ENCODE measurements at places on chromosomes 13 and 19.

GRCh38 chr19:3609779-3610719, 3.4 kb upstream of the TBXA2R start:
- no peak for DNase-seq

GRCh38 chr13:78589206-78589605, 14.1 kb downstream of the POU4F1 start:
- peak; percentile 55 for DNase-seq

GRCh38 chr13:43221611-43222010, 198.2 kb downstream of the DNAJC15 start:
- no peak for DNase-seq

DNA sequence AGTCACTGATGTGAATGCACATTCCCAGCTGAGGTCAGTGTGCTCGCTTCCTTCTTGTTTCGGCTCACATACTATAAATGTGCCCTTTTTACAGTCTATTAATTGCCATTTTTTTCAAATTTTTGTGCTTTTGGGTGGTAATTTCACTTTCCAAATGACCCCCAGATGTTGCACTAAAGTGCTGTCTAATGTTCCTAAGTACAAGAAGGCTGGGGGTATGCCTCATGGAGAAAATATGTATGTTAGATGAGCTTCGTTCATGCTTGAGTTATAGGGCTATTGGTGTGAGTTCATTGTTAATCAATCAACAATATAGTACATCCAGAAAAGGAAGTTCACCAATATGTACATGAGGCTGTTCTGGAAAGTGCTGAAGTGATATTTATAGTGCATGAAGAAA, 84.7 kb downstream of the KL start:
- DNase-seq = no peak

DNA sequence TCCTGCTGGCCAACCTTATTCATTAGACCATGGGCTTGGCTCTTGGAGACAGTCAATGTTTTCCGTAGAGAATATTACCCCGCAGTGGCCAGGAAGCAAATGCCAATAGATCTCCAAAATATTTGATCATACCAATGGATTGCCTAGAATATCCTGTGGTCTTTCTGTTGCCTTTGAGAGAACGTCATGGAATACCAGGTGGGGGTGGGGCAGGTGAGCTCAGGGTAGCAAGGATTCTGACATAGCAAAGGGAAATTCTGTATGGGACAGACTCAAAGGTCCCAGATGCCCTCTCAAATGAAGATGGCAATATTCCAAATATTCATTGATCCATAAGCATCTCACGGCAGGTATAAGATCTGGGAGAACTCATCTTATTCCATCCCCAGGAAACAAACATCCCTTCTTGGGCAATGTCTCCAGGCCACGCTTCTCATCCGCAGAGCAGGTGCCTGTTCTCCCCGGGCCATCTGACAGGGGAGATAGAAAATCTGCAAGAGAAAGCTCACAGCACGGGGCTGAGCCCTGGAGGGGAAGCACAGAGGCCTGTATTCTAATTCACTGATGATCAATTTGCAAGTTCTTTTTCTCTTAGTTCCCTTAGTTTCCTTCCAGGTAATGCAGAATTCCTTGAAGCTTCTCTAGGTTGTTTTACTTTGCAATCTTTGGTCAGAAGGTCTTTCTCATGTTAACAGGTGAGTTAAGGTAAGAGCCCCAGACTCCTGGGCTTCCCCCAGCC, 69.6 kb upstream of the TSHZ3 start:
- DNase-seq = no peak

- DNase-seq = no peak
These were observed 29.0 kb downstream of the CARS2 start for GRCh38 chr13:110676595-110677587.

DNA sequence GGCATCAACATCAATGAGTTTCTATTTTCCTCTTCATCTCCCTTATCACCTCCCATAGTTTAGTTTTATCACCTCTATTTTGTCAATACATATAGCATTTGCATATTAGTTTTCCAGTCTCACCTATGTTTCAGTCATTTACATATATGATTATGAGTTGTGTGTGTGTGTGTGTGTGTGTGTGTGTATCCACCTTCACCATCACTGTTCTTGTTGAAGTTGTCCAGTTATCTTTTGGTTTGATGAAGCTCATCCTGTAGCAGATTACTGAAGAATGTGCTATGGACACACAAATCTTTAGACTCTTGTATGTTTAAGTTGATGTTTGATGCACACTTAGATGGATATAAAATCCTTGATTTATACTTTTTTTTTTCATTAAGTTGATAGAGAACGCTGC, 40.5 kb downstream of the SPACA7 start:
- DNase-seq = no peak

- DNase-seq = no peak
These were observed 36.5 kb upstream of the VWA8 start for GRCh38 chr13:41997396-41997795.

DNA sequence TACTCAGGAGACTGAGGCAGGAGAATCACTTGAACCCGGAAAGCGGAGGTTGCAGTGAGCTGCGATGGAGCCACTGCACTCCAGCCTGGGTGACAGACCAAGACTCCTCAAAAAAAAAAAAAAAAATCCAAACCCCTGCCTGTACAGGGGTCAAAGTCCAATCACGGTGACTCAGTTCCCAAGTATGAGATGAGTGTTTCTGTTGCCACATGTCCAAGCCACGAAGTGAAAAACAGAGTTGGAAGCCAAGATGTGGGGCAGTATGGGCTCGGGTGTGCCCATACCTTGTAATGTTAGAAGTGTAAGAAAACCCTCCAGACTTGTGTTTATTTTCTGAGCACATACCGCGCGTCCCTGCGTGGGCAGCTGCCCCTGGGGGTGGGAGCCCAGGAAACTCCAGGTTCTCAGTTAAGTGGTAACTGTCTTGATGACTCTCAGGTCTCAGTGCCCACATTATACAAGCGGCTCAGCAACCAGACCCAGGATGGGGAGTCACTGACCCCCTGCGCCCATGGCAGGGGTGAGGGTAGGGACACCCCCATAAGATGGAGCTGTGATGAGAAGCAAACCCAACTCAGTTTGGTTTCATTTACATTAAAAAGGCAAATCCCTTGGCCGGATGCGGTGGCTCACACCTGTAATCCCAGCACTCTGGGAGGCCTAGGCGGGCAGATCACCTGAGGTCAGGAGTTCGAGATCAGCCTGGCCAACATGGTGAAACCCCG, 1.2 kb upstream of the GPX4 start:
- DNase-seq = peak; percentile 96

DNA sequence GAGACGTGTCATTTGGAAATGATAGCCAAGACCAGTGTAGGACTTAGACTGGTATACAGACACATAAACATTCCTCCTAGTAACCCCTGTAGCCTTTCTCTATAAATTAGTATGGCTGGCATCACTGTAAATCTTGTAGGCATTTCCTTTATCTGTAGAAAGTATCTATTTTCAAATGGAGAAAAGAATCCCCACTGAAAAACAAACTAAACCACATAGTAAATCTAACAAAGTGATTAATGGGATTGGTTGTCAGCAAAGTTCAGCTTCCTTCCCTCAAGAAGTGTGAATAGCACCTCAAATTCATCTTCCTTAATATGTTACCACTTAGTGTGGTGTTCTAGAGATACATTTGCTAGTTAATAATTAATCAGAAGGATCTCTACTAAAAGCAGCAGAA, 119.4 kb upstream of the NBEA start:
- DNase-seq = no peak

- no peak for DNase-seq
These were observed 34.3 kb upstream of the TEX29 start for GRCh38 chr13:111286162-111286561.

DNA sequence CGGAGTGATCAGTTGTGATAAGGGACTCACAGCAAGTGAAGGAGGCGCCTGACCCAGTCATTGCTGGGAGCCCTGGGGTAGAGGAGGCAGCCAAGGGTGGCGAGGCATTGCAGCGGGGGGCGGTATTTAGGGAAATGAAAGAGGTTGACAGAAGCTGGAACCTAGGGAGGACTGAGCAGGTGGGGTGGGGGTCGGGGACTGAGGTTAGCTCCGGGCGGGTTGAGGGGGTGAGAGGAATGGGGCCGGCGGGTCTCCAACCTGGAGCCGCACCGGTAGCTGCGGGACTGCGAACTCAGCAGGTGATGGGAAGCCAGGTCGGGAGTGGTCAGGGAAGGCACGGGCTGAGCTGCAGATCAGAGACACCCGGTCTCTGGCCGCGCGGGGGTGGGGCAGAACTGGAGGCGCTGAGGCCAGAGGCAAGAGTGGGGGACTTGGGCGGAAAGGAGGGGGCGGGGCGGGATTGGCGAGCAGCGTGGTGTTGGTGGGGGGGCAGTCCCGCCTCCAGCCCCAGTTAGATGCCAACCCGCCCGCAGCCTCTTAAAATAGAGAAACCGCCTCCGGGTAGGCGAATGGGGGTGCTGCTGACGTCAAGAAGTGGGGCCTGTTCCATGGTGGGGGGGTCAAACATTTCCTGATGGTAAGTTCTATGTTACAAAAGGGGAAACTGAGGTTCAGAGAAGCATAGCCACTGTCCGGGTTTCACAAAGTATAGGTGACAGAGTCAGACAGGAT, 1.5 kb downstream of the MAST3 start:
- no peak for DNase-seq
